M059J (cell line): ENCODE measurements at places on chromosomes 7 and 10.

GRCh38 chr10:64385355-64385754 lies 864.2 kb downstream of the REEP3 start:
- DNase-seq = no peak

GRCh38 chr7:925601-926000 lies 28.9 kb downstream of the ADAP1 start:
- no peak for DNase-seq

DNA sequence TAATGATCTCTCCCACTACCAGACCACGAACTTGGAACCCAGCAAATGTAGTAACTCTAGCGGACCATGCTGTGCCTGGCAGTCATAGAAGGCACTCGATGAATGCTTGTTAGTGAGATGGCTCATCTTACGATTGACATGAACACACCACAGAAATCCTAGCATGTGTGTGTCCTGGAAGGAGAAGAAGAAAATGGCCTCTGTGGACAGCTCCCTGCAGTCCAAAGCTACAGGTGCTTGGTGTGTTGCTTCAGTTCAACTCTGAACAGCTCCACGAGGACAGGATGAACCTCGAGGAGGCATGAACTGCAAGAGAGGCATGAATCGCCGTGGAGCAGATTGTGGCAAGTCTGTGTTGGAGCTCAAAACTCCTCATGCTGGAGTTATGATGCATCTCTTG lies 93.5 kb downstream of the KLF6 start:
- no peak for DNase-seq

DNA sequence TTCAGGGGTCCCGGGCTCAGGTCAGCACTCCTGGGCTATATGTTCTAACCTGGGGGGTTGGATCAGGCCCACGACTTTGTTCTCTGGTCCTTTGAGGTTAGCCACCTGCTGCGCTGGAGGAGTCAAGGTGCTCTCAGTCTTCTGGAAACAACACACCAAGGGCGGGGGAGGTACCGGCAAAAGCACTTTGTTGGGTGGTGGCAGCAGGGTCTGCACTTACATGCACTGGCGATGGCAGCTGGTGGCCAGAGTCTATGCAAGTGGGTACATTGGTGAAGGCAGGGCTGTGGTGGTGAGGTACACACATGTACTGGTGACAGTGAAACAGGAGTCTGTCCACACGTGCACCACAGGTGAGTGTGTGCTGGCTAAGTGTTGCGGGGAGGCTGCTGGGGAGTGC lies 194.2 kb upstream of the MAGI2 start:
- no peak for DNase-seq

DNA sequence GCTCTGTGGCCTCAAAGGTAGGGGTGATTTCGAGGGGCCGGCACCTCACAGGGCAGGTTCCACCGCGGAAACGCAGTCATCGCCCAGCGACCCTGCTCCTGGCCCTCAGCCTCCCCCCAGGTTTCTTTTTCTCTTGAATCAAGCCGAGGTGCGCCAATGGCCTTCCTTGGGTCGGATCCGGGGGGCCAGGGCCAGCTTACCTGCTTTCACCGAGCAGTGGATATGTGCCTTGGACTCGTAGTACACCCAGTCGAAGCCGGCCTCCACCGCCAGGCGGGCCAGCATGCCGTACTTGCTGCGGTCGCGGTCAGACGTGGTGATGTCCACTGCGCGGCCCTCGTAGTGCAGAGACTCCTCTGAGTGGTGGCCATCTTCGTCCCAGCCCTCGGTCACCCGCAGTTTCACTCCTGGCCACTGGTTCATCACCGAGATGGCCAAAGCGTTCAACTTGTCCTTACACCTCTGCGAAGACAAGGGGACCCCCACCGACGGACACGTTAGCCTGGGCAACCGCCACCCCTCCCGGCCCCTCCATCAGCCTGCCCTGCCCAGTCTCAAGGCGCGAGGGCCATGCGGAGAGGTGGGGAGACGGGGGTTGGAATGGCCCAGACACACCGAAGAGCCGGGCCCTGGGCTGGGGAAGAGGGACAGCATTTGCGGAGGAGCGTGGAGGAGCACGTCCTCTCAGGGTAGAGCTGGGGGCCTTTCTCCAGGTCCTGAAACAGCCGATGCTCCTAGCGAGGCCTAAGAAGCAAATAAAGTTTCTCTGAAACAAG lies 6.0 kb downstream of the SHH start:
- DNase-seq = no peak

- peak; percentile 24 for DNase-seq
These were observed 30.7 kb downstream of the ZCCHC24 start for GRCh38 chr10:79414714-79415113.

DNA sequence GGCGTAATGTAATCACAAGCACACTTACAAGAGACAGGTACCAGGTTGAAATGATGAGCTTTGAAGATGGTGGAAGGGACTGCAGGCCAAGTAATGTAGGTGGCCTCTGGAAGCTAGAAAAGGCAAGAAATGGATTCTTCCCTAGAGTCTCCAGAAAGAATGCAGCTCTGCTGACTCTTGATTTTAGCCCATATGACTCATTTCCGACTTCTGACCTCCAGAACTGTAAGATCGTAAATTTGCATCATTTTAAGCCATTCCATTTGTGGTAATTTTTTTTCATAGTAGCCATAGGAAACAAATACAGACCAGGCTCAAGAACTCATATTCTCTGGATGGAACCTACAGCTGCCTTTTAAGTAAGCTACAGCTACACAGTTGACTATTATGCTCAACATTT lies 315.5 kb downstream of the MAGI2 start:
- DNase-seq = peak; percentile 92

DNA sequence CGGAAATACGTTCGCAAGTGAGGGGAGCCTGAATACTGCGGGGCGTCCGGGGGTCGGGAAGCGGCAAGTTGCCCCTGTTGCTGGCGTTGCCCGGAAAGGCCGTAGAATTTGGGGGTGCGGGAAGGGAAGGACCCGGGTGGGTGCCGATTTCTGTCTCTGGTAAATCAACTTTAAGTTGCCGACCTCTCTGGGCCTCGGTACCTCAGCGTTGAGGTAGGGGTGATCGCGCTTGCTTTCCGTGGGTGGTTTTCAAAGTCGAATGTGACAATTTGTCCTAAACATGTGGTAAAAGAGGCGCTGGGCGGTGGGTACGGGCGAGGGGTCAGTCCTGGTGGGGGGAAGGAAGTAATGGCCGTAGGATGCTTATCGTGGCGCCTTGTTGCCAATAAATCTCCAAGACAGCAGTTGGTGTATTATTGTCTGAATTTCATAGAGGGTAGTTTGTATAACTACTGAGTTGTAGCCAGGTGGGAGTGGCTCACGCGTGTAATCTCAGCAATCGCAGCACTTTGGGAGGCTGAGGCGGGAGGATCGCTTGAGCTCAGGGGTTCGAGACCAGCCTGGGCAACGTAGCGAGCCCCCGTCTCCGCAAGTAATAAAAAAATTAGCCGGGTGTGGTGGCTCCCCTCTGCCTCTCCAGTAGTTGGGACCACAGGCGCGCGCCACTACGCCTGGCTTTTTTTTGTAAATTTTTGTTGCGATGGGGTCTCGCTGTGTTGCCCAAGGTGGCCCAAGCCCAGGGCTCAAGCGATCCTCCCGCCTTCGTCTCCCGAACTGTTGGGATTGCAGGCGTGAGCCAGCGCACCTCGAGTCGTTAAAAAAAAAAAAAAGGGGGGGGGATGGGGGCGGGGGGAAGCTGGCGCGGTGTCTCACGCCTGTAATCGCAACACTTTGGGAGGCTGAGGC lies 644 bp downstream of the BUD23 start:
- peak; percentile 35 for DNase-seq

DNA sequence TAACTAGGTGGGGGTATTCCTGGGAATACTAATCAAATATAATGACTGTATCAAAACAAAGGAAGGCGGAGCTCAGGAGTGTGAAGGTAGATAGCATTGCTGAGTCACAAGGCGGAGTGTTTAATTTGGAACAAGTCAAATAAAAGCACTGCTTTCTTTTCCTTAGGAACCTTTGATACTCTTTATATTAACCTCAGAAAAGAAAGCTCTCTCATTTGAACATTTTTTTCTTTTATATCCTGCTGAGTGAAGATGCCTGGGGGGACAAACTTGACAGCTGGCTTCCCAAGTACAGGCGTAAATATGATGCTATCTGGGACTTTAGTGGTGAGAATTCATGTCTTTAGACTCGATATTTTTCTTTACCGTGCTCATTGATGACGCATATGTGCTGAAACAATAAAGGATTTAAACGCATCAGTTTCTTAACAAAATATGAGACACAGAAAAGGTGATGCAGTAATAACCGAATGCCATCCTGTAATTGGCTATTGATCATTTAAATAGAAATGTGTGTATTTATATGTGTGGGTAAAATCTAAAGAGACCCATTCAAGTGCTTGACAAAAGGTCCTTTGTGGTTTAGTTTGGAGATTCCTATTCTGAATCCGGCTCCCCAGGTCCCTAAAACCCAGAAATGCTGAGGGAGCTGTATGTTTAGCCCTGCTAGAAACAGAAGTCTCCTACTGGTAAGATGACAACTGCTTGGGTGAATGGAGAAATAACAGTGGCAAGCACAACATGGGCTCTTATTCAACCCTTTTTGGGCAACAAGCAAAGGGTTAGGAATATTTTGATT lies 102.7 kb downstream of the PRTFDC1 start:
- DNase-seq = peak; percentile 40

DNA sequence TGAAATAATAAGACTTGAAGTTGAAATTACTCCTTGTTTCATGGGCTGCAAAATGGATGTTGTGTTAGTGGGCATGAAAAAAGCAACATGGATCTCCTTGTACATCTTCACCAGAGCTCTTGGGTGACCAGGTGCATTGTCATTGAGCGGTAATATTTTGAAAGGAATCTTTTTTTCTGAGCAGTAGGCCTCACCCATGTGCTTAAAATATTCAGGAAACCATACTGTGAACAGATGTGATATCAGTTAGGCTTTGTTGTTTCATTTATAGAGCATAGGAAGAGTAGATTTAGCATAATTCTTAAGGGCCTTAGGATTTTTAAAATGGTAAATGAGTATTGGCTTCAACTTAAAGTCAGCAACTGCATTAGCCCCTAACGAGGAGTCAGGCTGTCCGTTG lies 15.3 kb downstream of the STAG3 start:
- DNase-seq = no peak

DNA sequence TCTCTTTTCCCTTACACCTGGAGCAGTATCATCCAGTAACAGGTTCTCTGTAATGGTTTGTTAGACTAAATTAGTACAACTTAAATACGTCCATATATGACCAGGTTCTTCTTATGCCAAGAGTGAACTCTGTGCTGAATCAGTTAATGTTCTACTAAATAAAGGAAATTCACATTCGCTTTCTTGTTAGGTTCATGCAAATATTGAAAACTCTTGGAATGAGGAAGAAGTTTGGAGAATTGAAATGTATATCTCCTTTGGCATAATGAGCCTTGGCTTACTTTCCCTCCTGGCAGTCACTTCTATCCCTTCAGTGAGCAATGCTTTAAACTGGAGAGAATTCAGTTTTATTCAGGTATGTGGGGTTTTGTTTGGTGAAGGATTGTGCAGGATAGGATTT lies 15.3 kb upstream of the CFAP69 start:
- DNase-seq = no peak

GRCh38 chr7:30914596-30914995 lies 2.9 kb downstream of the AQP1 start:
- peak; percentile 96 for DNase-seq

- peak; percentile 61 for DNase-seq
These were observed 45.6 kb upstream of the SUN1 start for GRCh38 chr7:786472-787255.

GRCh38 chr7:3630081-3630480 lies 329.0 kb downstream of the SDK1 start:
- no peak for DNase-seq

DNA sequence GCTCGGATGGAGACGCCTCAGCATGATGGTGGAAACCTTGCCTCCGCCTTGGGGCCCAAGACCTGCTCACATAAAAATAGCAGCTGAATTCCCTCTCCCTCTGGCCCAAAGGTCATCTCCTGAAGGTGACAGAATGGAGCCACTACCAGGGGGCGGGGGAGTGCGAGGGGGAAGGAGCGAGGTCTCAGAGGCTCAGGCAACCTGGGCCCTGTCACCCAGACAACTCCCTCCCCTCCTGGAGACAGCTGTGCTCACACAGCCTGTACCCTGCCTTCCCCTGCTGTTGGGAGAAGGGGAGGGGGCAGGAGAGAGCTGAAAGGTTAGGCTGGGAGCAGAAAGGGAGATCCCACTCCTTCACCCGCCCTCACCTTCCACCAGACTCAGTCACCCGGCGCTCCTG lies 173.0 kb upstream of the RHEB start:
- no peak for DNase-seq

GRCh38 chr10:97627731-97628130 lies 5.6 kb downstream of the MORN4 start:
- no peak for DNase-seq

DNA sequence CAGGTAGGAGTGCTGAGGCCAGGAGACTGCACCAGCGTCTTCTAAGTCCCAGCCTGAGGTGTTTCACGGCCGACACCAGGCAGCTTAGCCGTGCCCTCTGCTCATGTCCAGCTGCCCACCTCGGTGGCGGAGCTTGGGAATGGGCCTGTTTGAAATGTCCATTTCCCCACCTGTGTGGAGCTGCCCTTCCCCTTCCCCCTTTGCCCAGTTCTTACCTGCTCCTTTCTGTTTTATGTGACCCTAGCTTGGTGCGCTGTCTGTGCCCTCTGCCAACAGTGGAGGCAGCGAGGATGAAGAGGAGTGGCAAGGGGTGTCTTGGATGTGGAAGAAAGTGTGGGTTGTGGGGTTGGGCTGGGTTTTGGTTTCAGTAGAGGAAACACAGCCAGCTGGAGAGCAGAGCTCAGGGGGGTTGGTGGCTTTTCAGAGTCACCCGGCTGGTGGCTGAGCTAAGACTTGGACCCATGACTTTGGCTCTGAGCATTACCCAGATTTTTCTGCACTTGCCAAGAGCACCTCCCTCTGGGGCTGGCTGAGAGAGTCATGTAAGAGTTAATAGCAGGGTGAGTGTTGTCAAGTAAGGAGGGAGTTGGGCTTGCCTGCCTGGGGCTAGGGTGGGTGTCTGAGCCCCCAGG lies 37.4 kb downstream of the GBX1 start:
- no peak for DNase-seq

DNA sequence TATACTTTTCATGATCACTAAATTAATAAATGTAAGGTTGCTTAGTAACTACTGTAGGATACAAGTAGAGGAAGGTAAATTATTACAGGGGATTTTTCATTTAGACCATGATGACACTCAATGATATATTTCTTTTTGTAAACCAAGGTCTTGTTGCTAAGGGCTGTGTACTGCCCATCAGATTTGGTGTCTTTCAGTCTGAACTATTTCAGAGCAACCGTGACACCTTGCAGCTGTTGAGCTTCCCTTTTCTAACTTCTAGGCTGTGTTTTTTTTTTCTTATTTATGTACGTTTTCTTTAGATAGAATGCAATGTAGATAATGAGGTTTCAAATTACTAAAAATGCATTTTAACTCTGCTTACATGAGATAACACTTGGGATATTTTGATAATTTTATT lies 292.0 kb upstream of the MBL2 start:
- DNase-seq = no peak

DNA sequence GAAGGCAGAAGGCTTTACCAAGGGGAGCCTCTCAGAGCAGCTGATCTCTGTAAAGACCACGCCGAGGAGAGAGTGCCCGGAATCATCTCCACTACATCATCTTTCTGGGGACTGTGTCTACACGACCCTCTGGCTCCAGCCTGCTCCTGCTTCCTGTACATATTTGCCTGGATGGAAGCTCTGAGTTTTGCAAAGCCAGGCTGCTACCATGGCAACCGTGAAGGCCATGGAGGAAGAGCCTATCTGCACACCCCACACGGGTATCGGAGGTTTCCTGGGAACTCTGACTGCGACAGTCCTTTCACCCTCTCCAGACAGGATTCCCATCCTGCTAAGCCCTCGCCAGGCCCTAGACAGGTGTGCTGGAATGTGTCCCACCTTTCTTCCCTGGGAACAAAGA lies 83.4 kb upstream of the TNRC18 start:
- DNase-seq = peak; percentile 21
